ENCODE measurements at places on chromosomes 2 and 18. TPM values are rescaled to one million over a fixed set of nuclear protein-coding genes. Genes with fewer than 3 reads are reported as not detected.

Gene ATP6V1C2
- total RNA-seq, result 0.14 TPM

Gene SCYGR4
- total RNA-seq, result not detected

Gene FBXO48
- 0.42 TPM for total RNA-seq

Gene ANKRD53
- 0.51 TPM for total RNA-seq

Gene TEKT4
- total RNA-seq, result not detected

Gene PCARE
- total RNA-seq, result not detected

Gene TRMT61B
- total RNA-seq, result 14.5 TPM

Gene DOK1
- 21.5 TPM for total RNA-seq

Gene ARHGAP15
- not detected for total RNA-seq

Gene NT5C1B
- total RNA-seq, result not detected

Gene ZNG1B
- total RNA-seq, result 28.6 TPM

Gene MEIS1
- total RNA-seq, result 1.3 TPM

Gene ABCG8
- total RNA-seq, result not detected

Gene CD8B2
- total RNA-seq, result not detected

Gene OXER1
- not detected for total RNA-seq

Gene ALMS1
- 13.7 TPM for total RNA-seq

Gene ARHGAP28
- total RNA-seq, result 4.3 TPM

Gene GAREM2
- total RNA-seq, result 0.68 TPM

Gene ZNF407
- total RNA-seq, result 24.0 TPM

Gene GTF3C2
- total RNA-seq, result 37.4 TPM

Gene FAP
- total RNA-seq, result 1.8 TPM

Gene GALR1
- not detected for total RNA-seq

Gene ASB18
- under 0.01 TPM for total RNA-seq

Gene ERBB4
- 0.14 TPM for total RNA-seq

Gene ITPRIPL1
- 7.0 TPM for total RNA-seq

Gene RESP18
- not detected for total RNA-seq

Gene GPR55
- total RNA-seq, result not detected

Gene XRCC5
- 383 TPM for total RNA-seq

Gene EIF2AK3
- total RNA-seq, result 19.7 TPM

Gene CRYBA2
- not detected for total RNA-seq

Gene SERPINB7
- not detected for total RNA-seq

Gene CAMKMT
- total RNA-seq, result 4.8 TPM

Gene TIA1
- 147 TPM for total RNA-seq

Gene NCKAP5
- 0.05 TPM for total RNA-seq

Gene DGUOK
- total RNA-seq, result 36.4 TPM

Gene CNDP1
- not detected for total RNA-seq

Gene DSG4
- not detected for total RNA-seq
